Uterus (tissue), 4 donors: ENCODE measurements at places on chromosomes 3 and 15. TPM values are rescaled to one million over a fixed set of nuclear protein-coding genes. Genes with fewer than 3 reads are reported as not detected.

Gene CELF6
- total RNA-seq = 12.3 TPM

DNA sequence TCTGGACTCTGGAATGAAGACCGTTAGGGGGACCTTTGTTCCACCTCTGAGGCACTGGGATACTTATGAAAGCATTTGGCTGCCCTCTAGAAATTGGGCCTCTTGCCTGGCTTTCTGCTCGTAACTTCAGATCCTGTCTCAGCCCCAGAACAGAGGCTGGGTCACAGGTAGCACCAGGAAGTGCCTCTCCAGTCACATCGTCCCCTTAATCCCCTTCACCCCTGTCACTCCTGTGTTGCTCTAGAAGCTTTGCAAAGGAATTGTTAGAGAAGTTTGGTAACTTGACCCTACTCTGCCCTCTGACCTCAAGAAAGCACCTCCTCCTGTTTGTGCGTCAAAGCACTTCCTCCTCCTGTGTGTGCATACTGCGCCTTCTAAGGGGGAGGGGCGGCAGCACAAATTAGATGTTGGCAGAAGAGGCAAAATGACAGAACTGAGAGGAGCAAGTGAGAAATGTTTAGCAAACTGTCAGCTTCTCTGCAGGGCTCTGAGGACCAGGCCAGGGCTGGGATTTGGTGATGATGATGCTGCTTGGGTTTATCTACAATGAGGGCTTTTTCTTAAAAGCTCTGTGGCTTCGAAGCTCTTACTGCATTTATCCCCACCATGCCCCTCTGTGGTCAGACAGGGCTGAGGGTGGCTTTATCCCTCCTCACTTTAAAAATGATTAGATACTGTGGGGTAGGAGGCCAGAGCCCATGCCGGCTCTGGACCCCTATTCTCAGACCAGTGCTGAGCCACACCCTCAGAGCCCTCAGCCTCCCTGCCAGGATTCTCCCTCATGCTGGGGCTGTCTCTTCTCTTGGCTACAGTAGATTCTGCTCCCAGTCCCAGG, 76.2 kb downstream of the LARS2 start:
- DNase-seq = no peak

DNA sequence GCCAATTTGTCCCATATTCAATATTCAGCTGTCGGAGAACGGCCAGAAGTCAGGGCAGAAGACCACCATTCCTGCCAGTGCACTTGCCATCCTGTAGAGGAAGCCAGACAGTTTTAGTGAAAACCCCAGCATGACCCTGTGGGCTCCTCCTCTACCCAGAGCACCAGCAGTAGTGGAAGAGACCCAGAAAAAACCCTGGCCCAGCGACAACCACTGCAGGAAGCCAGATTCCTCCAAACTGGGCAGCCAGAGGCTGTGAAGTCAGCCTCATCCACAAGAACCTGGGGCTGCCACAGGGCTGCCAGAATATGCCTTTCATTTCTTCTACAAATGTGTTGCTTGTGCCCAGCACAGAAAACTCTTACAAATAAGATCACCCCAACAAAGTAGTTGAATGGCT, 67.3 kb downstream of the HMCES start:
- no peak for DNase-seq

Gene EDEM1
- 58.4 TPM for total RNA-seq

Gene NDUFB4
- 69.2 TPM for total RNA-seq

DNA sequence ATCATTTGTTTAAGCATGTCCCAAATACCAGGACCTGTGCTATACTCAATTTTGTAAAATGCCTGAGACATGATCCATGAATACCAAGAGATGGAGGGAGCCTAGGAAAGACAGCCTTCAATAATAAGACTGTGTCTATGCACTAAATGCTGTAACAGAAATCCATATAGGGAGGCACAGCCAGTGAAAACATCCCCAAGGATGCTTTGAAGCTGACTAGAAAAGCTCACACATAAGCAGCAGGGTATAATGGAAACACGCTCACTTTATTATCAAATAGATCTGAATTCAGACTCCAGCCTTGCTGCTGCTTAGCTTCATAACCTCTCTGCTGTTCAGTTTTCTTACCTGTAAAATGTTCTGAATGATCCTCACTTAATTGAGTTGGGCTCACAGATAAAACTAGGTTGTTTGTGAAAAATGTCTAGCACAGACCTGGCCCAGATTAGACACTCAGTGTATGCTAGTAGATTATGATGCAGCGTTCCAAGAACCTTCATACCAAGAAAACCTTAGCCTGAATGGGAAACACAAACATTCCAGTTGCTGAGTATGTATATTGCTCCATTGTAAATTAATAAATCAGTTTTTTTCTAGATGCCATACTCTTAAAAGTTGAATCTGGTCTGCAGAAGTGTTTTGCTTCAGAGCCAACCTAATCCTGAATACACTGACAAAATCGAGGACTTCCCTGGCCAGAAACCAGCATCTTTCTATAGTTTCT, 3.8 kb upstream of the LARP6 start:
- no peak for DNase-seq

- no peak for DNase-seq
Observed at GRCh38 chr3:122938783-122939425, 88.7 kb downstream of the SEMA5B start.

DNA sequence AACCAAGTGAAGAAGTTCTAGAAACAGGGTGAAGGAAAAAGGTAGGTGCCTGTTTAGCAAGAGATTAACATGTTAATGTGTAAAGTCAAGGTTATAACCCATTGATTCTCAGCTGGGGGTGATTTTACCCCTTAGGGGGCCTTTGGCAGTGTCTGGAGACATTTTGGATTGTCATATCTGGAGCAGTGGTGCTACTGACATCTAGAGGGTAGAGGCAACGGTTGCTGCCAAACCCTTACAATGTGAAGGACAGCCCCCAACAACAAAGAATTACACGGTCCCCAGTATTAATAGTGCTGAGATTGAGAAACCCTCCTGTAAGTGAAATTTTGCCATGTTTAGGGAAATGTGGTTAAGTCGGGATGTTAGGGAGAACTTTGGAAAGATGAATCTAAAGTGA, 74.7 kb downstream of the CRYBG3 start:
- no peak for DNase-seq

Gene ZPLD1
- total RNA-seq = not detected

- DNase-seq = peak; percentile 48
Observed at GRCh38 chr3:158773845-158774830, 27.7 kb upstream of the MFSD1 start.

Gene NTRK3
- 47.0 TPM for total RNA-seq

DNA sequence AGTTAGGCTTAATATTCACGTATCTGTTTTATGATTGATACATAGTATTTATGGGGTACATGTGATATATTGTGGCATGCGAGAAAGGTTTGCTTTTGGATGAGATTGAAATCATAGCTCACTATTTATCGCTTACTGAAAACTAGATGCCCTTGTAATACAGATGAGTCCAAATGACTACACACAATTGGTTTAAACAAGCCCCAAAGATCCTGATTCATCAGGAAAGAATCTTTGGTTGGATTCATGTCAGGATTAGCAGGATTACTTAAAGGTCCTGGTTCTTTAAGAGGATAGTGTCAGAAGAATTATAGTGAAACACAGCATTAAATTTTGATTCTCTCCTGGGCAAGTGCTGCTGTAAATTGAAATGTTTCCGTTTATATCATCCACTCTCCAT, 18.6 kb upstream of the AADAC start:
- no peak for DNase-seq

- no peak for DNase-seq
Observed at GRCh38 chr3:28118087-28118486, 123.3 kb upstream of the CMC1 start.

DNA sequence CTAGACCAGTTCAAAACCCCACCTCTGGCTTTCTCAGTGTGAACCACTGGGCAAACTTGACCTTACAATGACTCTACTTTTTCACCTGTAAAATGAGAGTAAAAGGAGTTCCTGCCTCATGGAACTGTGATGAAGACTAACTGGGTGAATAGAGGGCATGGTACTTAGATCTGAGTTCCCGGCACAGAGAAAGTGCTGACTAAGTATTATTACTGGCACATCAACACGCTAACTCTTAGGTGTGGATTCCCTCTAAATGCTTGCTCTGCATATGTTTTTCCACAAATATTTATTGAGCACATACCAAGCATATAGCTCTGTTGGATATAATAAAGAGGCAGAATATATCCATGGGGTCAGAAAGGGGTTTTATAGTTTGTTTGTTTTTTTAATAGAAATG, 437.8 kb downstream of the MAGI1 start:
- no peak for DNase-seq

- no peak for DNase-seq
Observed at GRCh38 chr15:76501726-76502125, 165.2 kb downstream of the ISL2 start.

GRCh38 chr15:101264911-101265641, 12.2 kb downstream of the SELENOS start:
- DNase-seq = no peak

DNA sequence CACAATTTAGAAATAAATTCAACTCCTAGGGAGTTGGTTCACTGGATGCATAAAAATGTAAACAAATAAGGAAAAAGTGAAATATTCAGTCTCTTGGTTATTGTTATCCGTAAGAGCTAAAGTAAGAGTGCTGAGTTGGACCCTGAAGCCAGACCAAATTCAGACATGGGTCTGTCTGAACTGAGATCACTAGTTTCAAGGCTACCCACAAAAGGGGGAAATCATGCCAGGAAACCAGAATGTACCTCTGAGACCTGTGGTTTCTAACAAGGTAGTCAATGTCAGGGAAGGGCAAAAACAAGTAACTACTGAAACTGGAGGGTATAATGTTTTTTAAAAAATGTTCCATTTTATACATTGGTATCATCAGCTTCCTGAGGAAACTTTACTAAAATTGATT, 35.2 kb upstream of the GOLGA6L2 start:
- DNase-seq = no peak

Gene GPR62
- total RNA-seq = 8.2 TPM

DNA sequence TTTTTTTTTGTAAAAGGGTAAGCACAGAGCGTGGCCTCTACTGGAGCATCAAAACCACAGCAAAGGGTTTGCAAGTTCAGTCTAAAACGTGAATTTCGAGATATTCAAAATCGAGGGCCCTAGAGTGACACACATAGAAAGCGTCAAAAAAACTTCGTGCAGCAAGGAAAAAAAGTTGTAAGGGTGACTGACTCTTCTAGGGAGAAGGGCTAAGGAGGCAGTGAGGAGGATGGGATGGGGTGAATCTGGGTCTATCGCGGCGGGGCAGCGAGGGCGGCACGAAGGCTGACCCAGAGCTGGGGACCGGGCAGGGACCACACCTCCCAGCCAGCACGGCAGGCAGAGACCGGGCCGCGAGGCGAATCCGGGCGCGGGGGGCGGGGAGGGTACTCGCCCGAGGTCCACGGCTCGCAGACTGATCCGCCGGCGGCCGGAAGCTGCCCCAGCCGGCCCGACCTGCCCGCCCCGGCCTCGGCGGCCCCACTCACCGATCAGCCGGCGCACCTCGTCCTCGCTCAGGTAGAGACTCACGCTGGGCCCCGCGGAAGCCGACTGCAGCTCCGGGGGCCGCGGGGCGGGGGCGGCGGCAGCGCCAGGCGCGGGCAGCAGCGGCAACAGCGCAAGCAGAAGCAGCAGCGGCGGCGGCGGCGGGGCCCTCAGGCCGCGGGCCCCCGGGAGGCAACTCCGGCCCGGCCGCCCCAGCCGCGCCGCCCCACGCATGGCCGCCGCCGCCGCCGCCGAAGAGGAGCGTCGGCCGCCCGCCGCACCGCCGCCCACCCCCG, 533 bp downstream of the RYK start:
- peak; percentile 57 for DNase-seq

Gene PPARG
- 17.4 TPM for total RNA-seq

DNA sequence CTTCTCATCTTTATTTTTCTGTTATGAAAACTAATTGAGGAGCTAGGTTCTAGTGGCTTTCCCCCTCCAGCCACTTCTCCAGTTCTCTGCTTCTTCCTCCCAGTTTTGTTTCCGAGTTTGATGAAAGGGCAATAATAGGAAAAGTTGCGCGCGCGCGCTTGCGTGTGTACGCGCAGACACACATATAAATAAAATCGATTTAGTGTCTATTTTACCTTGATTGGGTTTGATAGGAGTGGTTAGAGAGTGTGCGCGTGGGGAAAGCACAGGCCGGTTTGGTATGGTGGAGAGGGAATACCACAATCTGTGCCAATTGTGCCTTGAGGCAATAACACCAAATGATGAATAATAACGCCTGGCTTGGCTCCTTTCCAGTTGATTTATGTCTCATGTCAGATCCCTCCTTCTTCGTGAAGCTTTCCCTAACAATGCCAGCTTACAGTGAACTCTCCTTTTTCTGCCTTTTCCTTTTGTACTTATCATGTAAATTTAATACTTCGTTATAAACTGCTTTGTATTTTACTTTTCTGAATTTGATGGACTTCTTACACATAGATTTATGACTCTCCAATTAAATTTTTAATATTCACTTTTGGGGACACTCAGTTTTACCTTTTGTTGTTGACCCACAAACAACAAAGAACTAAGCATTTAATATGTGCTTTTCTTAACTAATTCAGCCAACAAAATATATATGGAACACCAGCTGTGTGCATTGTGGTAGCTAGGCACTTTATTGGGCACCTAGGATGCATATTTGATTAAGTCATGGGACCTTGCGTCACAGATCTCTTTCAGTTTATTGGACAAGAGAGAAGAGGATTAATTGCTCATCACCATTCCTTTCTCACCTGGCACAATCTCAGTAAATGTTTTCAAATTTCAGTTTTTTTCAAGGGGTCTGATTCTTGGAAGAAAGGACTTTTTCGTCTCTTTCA, 1.7 kb downstream of the TIPARP start:
- peak; percentile 71 for DNase-seq

DNA sequence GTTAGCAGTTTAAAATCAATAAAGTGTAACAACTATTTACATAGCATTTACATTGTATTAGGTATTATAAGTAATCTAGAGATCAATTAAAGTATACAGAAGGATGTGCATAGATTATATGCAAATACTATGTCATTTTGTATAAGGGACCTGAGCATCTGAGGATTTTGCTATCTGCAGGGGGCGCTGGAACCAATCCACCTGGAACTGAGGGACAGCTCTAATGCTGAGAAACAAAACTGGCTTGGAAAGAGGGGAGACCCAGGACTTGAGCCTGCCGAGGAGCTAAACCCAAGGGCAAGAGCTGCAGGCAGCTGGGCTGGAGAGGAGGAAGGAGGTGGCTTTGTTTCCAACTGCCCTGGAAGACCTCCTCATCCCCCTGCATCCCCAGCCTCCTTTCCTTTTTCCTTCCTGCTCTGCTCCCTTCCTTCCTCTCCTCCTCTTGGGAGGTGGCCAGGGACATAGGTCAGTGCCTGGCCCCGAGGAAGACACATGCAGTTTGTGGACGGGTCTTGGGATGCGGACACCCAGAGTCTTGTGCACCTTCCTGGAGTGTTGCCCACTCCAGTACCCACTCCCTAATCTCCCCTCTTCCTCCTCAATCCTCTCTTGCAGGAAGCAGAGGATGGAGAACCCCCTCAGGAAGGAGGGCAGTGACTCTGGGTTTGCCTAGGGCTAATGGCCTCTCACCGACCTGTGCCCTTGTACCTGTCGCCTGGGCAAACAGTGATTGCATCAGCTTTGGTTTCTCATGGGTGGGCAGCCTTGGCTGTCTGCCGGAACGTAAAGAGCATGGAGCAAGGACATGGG, 825 bp upstream of the RTP3 start:
- no peak for DNase-seq

DNA sequence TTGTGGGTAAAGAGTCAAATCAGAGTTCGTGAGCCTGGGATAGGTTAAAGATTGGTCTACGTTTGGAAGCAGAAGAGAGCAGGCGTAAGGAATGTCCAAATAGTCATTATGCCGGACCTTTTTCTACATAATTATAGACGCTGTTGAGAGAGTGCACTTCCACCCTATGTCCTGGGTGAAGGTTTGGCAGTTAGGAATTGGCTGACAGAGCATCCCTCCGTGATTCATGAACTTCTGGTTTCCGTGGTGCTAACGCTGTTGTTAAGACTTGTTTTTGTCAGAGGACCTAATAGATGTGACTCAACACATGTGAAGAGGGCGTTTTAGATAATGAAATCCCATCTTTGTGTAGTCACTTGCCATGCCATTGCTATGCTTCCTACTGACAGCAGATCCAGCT, 1.1 kb downstream of the EAF1 start:
- DNase-seq = no peak
